Fibroblast of mammary gland (primary cell): ENCODE measurements at places on chromosomes 5 and 9.
A peak's percentile ranks its signal among the peaks of the same experiment; 100 is the strongest.

- peak; percentile 20 for DNase-seq
Observed at GRCh38 chr9:23829580-23830475, 3.8 kb upstream of the ELAVL2 start.

- no peak for DNase-seq
Observed at GRCh38 chr5:16806711-16807546, 129.2 kb downstream of the MYO10 start.

DNA sequence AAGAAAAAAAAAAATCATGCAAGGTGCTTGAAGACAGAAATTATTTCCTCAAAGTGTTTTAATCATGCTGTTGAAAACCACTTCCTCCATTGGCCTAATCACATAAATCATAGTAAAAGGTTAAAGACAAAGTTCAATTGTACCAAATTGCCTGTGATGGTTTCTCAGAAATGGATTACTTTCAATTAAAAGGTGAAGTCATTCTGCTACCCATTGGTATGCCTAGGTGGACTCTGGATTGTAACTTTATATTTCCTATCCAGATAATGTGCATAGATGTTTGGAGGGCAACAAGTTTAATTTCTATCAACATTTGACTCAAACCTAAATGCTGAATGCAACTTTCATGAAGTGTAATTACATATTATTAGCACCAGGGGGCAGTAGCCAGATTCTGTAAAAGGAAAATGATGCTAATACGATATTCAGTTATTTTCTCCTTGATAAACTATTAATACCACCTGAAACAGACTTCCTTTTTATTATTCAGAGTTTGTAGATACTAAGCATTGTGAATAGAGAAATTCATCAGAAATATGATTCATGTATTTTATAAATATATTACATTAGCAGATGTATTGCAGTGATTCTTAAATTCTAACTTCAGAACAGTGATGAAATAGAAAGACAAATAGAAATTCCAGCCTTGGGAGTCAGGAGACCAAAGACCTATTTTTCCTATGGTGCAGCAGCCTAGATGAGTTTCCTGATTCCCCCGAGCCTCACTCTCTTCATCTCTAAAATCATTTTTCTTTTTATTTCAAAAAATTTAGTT is 148.2 kb downstream of the CAAP1 start:
- peak; percentile 52 for DNase-seq

DNA sequence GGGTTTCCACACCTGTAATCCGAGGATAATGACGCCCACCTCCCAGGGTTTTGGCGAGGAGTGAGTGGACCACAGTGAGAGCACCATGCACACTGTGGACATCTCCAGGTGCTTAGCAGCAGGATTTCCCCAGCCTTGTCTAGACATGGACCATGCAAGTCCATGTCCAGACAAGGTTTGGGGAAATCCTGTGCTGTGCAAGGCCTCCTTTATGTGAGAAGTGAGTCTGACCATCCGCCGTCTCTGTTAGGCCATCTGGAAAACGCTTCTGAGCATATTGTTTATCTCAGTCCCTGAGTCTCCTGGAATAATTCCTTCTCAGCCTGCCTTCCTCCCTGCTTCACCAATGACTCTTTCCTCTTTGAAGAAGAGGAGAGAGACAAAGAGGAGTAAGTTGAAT is 26.2 kb upstream of the TNFAIP8 start:
- DNase-seq = no peak

DNA sequence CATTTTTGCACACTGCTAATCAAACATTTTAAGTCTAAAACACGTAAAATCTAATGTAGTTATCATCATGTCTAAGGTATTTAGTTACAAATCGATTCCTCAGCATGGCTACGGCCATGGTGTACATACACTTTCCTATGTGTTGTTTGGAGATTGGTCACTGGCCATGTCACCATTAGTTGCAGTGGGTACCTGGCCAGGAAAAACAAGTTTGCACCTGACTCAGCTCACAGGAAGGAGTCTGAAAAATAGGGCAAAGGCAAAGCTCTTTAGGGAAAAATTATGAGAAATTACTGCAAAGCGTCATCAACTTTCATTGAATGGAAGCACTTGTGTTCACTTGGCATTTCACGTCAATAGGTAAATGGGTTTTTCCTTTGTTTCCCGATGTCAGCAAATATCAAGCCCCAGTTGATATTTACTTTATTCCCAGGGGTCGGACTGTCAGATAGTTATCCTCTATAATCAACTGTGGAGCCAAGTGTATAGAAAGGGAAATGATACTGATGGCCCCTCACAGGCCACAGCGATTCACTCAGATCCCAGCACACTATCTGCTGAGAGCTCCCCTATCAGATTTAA is 626.0 kb upstream of the ADAMTS16 start:
- DNase-seq = no peak

DNA sequence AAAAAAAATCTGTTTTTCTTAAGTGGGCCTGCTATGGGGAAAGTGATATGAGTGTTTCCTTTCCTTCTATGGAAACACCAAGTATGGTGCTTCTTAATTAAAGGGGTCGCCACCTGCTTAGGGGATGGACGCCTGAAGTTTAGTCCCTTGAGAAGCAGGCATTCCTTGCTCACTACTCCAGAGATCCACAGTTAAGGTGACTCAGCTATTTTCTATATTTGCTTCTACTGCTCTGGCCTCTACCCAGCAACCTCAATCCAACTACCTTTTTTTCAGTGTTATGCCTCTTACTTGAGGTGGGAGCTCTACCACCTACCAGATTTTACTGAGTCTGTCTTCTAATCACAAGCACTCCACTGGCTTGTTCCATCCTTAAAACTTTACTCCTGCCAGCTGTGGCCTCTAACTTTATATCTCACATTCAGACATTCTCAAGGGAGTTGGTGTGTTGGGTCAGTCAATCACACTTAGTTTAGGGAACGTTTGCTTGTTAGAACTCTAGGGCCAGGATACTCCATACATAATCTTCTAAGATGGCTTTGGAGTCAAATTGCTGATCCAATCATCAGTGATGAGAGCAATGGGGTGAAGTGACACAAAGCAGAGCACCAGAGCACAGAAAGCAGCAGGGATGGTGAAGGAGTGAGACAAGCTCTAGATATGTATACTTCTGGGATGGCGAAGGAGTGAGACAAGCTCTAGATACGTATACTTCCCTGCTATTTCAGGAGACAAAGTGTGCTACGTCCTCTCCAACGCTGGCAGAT is 708.1 kb downstream of the EFNA5 start:
- DNase-seq = no peak

GRCh38 chr5:142065273-142065672 is 43.3 kb upstream of the NDFIP1 start:
- DNase-seq = no peak

- peak; percentile 99 for DNase-seq
Observed at GRCh38 chr9:89274838-89275237, 36.2 kb upstream of the CKS2 start.

GRCh38 chr9:116039312-116039711 is 114.3 kb upstream of the PAPPA start:
- DNase-seq = no peak

GRCh38 chr9:137123468-137123837 is 8.9 kb upstream of the DPP7 start:
- DNase-seq = no peak

GRCh38 chr9:132531710-132532570 is 50.5 kb upstream of the BARHL1 start:
- no peak for DNase-seq

- DNase-seq = no peak
Observed at GRCh38 chr9:97373331-97373730, 38.6 kb upstream of the TDRD7 start.

DNA sequence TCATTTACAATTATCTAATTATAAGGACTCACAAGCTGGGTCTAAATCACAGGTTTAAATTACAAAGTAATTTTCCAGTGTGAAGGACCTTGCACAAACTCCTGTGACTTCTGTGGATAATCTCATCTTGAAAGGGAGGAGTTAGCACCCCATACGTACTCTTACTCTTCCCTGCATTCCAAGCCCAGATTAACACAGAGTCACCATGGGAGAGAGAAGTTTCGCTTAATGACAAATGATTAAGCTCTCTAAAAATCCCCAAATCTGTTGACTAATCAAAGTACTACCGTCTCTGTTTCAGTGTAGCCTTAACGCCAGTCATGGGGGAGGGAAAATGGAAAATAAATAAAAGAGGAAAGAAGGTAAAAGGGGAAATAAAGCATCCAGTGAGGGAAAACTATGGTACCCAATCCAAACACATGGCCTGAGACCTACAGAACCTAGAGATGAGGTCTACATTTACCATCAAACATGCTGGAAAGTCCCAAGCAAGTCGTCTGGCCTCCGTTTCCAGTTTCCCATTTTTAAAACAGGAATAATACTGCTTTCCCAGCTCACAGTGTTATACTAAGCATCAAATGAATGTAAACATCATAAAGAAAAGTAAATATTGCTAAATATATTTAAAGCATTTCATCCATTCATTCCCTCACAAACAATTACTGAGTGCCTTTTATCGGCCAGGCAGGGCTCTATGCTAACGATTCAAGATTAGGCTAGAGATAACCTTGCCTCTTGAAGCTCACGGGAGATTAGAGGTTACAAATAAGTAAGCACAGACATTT is 63.2 kb downstream of the PCA3 start:
- DNase-seq = no peak

DNA sequence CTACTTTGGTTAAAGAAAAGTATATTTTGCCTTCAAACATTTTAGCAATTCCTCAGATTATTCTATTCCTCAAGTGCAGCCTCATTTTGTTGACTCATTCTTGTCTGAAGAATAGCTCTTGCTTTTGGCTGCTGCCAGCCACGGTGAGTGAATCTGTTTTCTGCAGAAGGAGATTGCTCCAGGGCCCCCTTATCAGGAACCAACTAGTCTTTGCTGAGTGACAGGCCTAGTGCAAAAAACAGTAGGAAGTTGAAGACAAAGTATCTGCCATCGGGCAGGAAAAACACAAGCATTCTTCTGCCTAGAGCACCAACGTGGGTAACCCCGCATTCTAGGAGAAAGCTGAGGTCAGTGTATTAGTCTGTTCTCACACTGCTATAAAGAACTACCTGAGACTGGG is 42.3 kb downstream of the ZNF883 start:
- DNase-seq = no peak
